ENCODE measurements at places on chromosomes 12 and 14.

- peak; percentile 38 for DNase-seq
Measured at GRCh38 chr14:55583942-55584468, 4.0 kb downstream of the KTN1 start.

- no peak for DNase-seq
Measured at GRCh38 chr12:21801522-21802288, 27.2 kb upstream of the KCNJ8 start.

DNA sequence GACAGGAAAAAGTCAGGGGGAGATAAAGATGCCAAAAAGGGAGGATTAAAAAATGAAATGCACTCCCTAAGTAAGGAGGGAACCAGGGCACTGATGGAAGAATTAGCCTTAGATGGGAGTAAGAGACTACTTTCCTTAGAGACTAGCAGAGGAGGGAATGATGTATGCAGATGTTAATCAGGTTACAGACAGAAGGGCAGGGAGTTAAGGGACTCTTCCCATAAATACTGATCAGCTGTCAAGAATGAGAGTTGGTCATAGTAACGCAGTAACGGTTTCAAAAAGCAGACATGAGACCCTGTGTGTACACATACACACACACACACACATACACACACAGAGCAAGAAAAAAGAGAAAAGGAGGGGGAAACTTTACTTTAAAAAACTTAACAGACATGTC is 93.4 kb downstream of the PHLDA1 start:
- no peak for DNase-seq

DNA sequence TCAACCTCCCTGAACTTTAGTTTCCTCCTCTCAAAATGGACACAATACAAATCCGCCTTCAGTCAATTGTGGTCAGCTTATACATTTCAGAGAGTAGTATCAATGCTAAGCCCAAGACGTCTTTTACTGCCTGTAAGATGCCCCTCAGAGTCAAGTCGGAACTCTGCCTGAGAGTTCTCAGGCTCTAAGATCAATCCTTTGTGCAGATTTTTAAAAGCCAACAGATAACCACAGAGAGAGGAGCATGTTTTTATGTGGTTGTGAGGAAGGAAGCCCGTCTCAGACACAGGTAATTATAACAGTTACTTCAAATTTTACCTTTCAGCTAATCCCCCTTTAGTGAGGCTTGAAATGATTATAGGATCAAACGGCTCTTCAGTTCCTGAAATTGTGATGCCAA is 91.6 kb downstream of the HELB start:
- DNase-seq: no peak

Data from M059J (cell line).